ENCODE measurements at places on chromosomes 11 and 22.

- no peak for DNase-seq
Observed at GRCh38 chr11:56910785-56911184, 77.9 kb upstream of the OR5AK2 start.

DNA sequence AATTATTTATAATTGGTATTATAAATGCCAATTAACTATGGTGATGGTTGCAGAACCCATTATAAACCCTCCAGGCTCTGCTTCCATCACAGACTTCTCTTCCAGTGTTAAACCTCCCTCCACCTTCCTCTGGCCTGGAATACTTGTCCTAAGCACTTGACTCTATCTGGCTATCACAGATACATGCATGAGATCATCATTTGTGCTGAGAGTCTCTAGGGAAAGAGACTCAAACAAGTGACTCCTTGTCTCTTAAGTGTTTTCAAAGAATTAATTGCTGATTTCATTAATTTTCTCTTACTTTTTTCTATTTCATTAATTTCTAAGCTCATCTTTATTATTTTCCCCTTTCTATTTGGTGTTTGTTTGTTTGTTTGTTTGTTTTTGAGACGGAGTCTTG, 29.1 kb downstream of the RTL6 start:
- DNase-seq = no peak

DNA sequence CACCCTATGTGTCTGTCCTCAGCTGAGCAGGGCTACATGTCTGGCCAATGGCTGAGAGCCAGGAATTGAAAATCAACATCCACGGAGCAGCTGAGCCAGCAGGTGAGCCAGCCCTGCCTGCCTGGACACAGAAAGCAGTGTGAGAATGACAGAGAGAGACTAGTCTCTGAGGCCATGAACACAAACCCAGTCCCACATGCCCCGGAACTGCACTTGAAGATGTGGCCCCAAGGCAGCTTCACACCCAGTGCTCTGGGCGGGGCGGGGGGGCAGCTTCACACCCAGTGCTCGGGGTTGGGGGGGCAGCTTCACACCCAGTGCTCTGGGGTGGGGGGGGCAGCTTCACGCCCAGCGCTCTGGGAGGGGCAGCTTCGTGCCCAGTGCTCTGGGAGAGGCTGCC, 37.6 kb downstream of the TRMU start:
- no peak for DNase-seq

DNA sequence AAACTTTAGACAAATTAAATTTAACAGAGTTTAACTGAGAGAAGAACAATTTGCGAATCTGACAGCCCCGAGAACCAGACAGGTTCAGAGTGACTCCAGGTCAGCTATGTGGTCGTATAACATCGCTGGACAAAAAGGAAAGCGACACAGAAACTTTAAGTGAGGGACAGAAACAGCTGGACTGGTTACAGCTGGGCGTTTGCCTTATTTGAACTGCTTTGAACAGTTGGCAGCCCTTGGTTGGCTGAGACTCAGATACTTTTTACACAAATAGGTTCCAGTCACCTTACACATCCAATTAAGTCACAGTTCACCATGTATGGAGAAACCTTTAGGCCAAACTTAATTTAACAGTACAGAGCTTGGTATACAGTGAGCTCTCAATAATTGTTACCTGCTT, 436.9 kb downstream of the GUCY1A2 start:
- no peak for DNase-seq

DNA sequence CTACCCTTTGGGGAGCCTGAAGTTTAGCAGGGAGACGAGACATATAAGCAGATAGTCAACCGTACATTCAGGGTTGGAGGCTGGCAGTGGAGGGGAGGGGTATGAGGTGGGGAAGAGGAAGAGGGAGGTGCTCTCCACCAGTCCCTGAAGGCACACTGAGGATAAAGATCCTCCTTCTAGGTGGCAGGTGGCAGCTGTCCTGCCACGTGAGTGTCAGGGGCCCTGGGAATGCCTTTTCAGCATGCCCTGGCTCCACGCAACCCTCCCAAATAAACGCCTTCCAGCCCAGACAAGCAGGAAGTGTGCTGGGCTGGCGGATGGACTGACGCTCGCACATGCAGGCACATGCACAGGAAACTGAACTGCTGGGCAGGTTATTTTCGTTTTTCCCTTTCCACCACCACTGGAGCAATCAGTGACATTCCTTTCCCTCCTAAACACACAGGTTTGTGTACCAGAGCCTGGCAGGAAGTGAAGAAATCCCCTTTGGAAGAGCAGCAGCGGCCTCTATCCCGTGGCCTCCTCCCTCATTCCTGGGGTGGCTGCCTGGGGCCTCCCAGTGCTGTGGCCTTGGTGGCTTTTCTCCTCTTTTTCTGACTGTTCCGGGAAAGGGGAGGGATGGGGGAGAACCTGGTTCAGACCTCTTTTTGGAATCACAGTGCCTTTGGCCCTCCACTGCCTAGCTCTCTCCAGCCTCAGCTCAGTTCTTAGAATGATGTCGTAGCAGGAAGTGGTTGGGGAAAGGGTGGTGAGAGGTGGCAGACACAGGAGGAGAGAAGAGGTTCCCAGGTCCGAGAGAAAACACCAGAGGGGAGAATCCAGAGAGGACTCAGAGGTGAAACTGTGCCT, 157.0 kb upstream of the TIMP3 start:
- DNase-seq = no peak

DNA sequence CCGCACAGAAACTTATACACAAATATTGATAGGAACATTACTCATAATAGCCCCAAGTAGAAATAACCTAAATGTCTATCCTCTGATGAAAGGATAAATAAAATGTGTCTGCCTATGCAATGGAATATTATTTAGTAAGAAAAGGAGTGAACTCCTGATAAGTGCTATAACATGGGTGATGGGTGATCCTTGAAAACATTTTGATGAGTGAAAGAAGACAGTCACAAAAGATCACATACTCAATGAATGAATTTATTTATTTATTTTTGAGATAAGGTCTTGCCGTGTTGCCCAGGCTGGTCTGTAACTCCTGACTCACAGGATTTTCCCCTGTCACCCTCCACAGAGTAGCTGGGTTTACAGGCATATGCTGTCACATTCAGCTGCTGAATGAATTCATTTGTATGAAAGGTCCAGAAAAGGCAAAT, 17.3 kb downstream of the RNF121 start:
- DNase-seq = no peak

- no peak for DNase-seq
Observed at GRCh38 chr11:13355191-13355590, 77.6 kb downstream of the BMAL1 start.

- no peak for DNase-seq
Observed at GRCh38 chr11:10197091-10197490, 96.9 kb downstream of the SBF2 start.

DNA sequence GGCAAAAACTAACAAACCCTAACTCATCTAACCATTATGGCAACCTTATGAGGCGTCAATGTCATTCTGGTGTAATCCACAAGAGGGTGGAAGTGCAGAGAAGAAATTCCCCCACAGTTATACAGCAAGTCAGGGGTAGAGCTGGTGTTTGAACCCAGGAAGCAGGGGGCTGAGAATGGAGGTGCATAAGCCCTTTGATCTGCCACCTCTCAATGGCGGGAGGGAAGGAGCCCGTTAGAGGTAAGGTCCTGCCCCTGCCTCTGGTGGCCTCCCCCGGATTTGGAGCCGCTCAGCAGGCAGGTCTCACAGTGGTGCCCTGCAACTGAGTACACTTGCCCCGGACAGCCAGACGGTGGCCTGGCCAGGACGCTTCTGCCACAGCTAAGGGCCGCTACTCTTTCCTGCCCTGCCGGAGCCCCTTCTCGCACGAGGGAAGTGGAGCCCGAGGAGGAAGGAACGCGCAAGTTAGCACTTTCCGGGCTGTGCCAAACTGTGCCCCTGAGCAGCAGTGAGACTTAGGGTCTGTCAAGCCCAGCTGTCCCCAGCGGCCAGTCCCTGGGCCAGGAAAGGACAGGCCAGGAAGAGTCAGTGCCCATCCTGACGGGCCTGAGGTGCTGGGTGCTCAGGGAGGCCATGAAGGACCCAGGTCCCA, 1.1 kb downstream of the FXYD2 start:
- DNase-seq = no peak

GRCh38 chr11:14669958-14670357, 26.4 kb downstream of the PDE3B start:
- no peak for DNase-seq

DNA sequence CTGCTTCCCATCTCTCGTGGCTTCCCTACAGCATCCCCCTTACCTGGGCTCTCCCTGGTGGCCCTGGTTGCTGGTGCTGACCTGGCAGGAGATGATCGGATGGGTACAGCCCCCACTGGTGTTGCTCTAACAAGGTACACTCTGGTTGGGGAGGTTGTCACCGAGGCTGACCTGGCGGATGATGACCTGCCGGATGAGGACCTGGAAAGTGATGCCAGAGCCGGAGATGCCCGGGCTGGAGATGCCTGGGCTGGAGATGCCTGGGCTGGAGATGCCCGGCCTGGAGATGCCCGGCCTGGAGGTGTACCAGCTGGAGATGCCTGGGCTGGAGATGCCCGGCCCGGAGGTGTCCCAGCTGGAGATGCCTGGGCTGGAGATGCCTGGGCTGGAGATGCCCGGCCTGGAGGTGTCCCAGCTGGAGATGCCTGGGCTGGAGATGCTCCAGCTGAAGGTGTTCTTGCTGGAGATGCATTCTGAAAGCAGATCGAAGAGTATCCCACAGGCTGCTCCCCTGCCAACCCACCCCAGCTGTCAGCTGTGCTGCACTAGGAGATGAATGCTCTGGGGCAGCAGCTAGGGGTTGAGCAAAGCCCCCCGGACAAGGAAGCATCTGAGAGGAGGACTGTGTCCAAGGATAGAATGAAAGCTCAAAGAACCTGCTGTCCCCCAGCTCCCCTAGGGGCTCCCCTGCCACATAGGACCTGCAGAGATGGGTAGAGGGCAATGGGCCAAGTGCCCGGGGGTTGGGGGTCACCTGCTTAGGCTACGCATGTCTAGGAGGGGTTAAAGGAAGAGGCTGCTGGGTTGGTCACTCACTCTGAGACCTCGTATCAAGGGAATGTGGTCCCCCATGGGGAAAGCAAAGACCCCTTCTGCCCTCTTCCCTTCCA, 10.6 kb downstream of the TMPRSS13 start:
- DNase-seq = no peak

DNA sequence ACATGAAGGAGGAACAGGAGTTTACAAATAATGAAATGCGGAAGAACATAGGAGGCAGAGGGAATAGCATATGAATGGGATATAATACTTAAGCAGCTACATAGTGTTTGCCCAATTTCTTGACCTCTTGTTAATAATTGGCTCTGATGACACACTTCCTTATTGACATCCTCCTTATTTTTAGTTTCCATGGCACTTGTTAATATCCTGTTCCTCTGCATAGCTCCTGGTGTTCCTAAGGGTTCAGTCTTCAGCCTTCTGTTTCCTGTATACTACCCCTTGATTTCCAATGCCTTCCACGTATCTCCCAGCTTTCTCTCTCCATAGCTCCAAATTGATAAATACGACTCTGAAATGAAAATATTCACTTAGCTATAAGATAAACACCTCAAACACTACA, 663.8 kb upstream of the API5 start:
- no peak for DNase-seq

DNA sequence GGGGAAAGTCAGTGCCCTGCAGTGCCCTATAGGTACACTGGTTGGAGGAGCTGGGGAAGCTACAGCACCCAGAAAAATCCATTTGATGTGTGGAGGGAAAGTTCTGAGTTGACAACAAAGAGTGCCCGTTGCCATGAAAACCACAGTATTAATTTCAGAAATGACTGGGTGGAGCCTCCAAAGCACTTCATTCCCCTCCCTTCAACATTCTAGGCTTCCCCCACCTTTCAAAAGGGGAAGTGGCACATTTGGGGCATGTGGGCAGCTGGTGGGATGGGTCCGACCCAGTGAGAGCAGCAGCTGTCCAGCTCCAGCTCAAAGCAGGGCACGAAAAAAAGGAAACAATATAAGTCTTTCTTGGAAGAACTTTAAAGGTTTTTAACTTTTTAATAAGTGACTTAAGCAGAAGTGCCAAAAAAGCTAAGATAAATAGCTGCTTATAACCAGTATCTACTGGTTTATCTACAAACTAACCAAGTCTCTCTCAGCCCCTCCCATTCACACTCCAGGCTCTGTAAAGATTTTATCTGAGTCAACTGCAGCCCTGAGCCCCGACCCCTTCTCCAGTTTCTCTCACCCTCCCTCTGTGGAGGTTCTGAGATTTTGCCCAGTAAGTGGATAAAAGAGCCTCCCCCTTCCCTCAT, 9.0 kb upstream of the AHNAK start:
- no peak for DNase-seq

GRCh38 chr22:27299181-27300085, 502.1 kb downstream of the MN1 start:
- peak; percentile 26 for DNase-seq

DNA sequence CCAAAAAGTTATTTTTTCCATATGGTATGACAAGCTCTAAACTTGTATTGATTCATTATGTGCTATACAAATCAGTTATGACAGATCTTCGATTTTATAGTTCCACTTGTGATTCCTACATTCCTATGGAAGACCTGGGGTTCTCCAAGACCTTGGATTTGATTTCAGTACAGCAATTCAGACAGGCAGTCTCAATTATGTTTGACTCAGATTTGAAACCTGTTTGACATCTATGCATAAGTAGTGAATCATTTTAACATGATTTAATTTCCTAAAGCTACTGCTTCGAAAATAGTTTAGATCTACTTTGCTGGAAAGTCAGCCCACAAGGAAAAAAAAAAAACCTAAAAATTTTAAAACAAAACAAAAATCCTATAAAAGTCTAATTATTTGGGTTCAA, 820.4 kb downstream of the LUZP2 start:
- peak; percentile 3 for DNase-seq

- DNase-seq = no peak
Observed at GRCh38 chr22:40462195-40462984, 92.0 kb downstream of the SGSM3 start.

GRCh38 chr11:102276783-102277182, 40.5 kb upstream of the BIRC3 start:
- DNase-seq = no peak

DNA sequence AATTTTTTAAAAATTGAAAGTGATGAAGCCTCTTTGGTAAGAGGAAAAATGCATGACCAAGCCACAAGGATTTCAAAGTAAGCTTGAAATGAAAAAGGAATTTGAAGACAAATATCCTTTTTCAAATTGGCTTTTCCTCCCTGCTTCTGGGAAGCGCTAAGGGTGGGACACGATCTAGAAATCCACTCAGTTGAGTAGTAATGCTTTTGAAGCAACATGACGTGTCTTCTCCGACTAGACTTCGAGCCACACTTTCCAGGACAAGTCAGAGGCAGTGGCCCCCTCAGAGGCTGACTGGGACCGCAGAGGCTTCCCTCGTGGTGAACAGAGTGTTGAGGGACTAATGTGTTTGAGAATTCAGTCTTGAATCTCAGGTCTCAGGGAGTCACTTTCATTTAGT, 39.8 kb downstream of the KREMEN1 start:
- no peak for DNase-seq

DNA sequence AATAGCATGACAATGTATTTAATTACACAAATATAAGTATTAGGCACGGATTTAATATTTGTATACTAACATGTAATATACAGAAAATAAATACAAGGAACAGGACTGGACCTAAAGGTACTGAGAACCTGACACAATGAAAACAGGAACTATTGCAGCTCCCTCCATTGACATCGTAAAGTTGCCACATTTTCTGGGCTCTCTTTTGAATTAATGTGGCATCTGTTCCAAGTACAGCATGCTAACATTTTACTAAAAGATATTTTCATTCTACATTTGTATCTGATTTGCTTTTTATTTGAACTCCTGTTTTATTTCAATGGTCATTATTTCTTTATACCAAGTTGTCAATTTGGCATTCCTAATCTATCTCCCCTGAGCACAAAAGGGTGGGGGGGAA, 15.3 kb downstream of the PHF21A start:
- no peak for DNase-seq

Data from AG08396 (cell line).